Activated CD8-positive, alpha-beta memory T cell treated with anti-CD3 and anti-CD28 coated beads for 4 hours (primary cell): ENCODE measurements at places on chromosomes 12 and 14.

DNA sequence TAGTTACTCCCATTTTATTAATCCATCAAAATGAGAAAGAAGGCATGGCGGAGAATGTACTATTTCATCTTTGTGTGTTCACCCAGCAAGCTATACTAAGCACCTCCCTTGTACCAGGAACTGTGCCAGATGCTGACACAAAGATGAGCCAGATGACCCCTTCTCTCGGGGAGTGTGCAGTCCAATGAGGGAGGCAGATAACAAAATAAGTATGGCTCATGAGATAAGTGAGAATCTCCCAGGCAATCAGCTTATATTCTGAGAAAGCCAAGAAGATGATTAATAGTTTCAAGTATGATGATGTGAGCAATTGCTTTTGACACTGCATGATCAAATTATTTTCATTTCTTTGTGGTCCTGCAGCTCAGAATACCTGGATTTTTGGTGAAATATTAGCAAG is 1.3 kb upstream of the TMEM233 start:
- no peak for DNase-seq

DNA sequence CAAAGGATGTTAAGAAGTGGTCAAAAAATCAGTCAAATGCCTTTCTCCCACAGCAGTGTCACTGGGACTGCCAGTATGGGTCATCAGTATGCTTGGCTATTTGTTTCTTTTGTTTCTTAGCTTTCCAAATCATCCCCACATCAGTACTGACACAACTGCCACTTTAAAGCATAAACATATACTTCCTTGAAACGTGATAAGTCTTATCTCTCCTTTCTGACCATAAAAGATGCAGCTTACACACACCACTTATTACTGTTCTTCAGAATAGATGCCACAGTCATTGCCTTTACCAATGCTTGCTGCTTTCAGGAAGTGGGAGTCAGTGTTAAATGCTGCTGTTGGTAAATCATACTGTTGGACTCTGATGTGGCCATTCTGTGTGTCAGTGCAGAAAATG is 18.6 kb upstream of the GARIN2 start:
- no peak for DNase-seq

DNA sequence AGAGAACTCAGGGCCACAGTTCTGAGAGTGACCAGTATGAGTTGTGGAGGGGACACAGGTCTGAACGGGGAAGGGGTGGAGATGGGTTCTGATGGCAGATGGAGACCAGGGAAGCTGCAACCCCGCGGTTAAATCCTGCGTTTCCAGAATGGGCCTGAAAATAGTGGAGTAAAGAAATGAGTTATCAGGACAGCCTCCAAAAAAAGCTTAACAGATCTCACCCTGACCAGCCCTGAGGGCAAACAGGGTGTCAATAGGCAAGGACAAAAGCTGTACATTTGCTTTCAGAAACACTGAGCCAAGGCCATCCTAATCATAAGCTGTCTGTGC is 555 bp upstream of the RTN1 start:
- no peak for DNase-seq

DNA sequence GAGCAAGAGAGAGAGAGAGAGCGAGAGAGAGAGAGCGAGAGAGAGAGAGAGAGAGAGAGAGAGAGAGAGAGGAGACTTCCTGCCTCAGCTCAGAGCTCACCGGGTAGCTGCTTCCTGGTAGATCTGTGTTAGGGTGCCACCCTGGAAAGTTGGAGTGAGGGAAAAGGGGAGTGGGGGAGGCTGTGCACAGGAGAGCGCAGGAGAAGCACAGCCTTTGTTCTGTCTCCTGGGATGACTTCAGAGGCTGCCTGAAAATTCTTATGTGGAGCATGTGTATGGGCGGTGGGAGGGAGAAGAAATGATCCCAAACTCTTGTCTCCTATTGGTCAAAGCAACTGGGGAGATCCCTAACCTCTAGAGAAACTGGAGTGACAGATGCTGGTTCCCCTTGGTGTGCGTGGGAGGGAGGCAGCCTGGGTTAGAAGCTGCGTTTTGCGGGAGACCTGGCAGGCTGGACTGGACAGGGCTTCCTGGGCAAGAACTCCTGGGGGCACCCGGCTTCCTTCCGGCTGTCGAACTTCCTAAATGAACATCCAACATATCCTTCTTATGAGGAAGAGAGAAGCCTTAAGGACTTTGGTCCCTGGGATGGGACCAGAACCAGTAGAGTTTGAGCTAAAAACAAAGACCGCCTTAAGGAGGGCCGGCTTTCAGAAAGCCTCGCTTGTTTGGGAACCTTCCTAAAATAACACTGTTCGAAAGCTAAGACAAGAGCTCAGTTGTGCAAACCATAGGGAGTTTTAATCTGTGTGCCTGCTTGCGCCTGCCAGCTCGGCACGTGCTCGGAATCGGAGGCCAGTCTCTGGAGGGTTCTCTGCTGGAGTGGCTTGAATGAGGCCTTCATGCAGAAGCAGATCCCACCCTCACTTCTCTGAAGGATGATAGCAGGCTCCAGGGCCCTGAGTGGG is 30.4 kb upstream of the BEGAIN start:
- no peak for DNase-seq

- no peak for DNase-seq
Measured at GRCh38 chr14:76770521-76771436, 9.5 kb downstream of the VASH1 start.

DNA sequence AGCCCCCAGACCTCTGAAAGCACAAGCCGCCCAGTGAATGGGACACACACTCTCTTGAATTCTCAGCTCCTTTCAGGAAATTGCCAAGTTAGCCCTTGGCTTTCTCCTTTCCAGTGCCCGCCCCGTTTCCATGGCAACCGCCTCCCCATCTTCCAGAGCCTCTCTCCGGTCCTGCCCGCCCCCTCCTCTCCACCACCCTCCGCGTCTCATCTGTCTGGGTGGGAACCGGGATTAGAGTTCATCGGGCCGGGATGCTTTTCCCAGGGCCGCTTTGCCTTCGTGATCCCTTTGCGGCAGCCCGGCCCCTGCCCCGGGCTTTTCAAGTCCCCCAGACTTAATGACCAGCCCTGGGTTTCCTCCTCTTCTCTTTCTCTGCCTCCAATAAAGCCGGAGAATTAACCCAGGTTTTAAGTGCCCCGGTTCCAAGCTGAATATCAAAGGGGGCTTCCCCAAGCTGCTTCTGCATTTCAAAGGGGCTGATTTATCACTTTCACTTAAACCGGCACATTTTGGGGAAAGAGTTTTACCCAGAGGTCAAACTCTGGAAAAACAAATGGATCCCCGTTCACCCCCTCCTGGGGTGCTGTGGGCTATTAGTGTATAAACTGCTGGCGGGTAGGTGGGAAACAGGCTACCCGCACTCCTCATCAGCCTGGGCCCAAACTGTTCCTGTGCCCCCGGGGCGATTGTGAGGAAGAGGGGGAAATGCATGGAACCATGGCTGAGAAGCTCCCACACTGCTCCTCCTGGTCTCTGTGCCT is 101.7 kb downstream of the ZFP36L1 start:
- DNase-seq: no peak

GRCh38 chr14:27320261-27320660 is 722.4 kb upstream of the NOVA1 start:
- DNase-seq: no peak

GRCh38 chr12:128426511-128426910 is 159.5 kb downstream of the TMEM132C start:
- DNase-seq: no peak

DNA sequence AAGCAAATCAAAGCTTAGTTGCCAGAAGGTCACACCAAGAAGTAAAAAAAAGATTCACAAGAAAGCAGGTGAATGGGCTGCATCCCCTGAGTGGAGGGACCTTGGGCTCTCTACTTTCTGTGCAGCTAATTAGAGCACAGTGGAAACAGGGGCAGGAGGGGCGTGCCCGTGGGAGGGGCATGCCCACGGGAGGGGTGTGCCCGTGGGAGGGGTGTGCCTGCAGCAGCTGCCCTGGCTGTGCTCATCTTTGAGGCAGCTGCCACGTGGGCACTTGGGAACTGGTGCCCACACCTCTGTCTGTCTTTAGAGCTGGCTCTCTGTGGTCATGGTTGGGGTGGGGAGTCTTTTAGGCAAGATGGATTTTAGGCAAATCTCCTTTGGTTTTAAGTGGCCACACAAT is 60.0 kb downstream of the EML1 start:
- no peak for DNase-seq

- no peak for DNase-seq
Measured at GRCh38 chr12:44763021-44763420, 113.1 kb downstream of the NELL2 start.
